Activated CD4-positive, alpha-beta T cell treated with anti-CD3 and anti-CD28 coated beads for 48 hours (primary cell): ENCODE measurements at places on chromosomes 3 and 15.

GRCh38 chr15:35308802-35309201 lies 223.7 kb upstream of the NANOGP8 start:
- DNase-seq = no peak

DNA sequence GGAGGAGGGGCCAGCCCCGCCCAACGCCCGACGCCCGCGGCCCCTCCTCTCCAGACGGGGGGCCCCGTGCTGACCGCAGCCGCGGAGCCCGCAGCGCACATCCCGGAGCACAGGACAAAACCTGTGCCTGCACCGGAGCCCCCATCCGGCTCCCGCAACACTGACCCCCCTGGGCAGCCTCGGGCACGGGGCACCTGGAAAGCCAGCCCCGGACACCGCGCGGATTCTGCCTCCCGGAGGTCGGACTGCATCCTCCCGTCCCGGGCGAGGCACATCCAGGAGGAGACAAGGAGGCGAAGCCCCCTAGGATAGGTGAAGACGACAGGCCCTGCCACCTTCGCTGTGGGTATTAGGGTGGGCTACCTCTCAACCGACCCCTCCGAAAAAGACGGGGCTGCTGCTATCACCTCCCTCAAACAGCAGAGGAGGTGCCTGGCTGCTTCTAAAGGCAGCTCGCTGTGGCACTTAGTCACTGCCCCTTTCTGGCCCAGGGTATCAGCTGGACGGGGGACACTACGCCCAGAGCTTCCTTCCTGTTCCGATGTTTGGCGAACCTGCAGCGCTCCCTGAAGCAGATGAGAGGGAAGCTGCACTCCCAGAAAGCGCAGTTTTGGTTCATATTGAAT lies 10.6 kb downstream of the XXYLT1 start:
- DNase-seq = peak; percentile 25

DNA sequence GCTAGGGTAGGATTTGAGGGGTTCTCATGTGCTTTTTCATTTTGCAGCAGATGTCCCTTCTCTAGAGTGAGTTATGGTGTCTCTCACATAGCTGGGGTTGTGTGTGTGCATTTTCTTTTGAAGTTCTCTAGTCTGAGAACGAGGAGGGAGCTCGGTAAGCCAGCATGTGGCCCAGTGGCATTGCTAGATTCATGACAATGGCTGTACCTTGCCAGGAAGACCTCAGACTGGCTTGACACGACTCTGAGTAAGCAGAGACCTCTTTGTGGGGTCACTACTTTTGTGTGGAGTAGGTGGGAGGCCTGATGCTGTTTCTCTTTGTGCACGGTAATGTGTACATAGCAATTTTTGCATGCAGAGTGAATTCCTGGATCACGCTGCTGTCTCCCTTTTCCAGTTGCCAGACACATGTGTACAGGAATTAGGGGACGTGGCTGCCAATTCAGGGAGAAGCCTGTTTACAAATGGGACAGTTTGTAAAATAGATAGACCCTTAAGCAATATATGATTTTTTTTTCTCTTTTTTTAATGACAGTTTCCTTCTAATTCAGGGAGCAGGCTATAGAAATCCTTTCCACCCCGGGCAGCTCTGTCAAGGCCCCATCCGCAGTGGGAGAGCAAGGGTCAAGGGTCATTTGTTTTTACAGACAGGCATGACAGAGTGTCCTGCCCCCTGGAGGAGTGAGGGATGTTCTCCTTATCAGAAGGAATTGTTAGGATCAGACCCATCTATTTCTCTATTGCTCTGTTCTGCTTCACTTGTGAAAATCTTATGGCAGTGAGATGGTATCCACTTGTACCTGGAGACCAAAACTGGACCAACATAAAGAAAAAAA lies 4.6 kb downstream of the CACNA1D start:
- DNase-seq = no peak

DNA sequence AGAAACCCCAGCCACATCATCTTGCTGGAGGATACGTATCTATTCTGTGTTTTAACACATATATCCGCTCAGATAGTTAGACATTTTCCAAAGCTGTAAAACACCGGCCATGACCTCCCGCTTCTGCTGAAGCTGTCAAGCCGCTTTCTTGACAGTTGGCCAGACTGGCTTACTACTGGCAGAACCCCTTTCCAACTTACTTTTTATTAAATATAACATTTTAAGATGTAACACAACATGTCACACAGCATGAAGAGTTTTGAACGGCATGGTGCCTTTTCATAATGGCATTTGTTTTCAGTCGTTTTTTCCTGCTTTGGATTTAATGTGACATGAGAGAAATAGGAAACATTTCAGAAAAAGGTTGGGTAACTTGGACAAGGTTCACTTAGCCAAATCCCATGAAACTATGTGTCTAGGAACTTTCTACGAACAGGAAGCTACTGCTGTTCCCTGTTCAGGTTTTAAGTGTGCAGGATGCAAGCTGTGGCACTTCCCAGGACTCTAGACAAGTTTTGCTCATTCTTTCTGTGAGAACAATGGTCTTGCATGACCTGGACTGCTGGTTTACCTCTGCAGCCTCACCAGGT lies 281.4 kb downstream of the THSD4 start:
- no peak for DNase-seq

DNA sequence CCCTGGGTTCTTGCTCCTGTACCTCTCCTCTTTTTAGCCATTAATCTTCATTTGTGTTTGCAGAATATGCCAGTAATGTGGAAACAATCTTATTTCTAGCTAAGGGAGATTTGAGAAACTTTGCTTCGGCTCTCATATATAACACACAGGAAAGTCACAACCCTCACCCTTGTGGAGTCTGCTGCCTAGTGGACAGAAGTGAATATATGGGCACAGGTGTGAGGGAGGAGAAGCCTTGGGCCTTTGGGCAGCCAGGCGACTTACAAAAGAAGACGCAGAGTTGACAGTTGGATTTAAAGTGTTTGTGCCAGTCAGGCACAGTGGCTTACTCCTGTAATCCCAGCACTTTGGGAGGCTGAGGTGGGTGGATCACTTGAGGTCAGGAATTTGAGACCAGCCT lies 181.8 kb upstream of the TBL1XR1 start:
- no peak for DNase-seq

DNA sequence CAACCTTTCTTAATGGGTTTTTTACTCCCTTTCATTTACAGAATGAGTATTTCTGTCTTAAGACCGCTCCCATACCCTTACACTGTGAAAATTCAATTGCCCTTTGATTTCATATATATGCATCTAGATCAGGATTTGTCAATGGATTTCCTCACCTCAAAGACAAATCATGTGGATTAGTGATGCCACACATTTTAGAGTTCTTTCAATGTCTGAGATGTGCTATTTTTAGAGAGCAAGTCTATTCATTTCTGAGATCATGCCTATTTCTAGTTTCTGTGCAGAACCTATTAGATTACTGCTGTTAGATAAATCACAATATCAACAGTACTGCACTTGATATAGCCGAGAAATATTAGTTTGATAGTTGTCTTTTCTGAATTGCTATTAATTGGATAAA lies 137.3 kb downstream of the GABRB3 start:
- no peak for DNase-seq

- DNase-seq = no peak
These were observed 60.9 kb upstream of the HERC1 start for GRCh38 chr15:63894662-63894949.

DNA sequence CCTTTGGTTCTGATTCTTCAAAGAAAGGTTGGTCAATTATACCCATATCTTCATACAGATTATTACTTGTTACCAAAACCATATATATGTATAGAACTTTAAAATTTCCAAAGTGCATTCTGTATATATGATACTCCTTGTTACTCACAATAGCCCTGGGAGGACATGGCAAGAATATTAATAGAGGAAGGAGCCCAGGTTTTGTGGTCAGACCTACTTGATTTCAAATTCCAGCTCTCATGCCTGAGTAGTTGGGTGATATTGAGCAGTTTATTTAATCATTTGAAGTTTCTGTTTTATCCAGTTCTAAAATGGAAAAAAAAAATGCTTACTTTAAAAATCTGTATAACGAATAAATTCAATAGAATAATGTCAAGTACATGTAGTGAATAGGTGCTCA lies 2.5 kb downstream of the IL1RAP start:
- no peak for DNase-seq

- no peak for DNase-seq
These were observed 101.7 kb upstream of the CCDC54 start for GRCh38 chr3:107275511-107275910.

- no peak for DNase-seq
These were observed 52.6 kb downstream of the ERC2 start for GRCh38 chr3:56415652-56416051.

GRCh38 chr15:100821327-100821726 lies 58.3 kb upstream of the ALDH1A3 start:
- no peak for DNase-seq

DNA sequence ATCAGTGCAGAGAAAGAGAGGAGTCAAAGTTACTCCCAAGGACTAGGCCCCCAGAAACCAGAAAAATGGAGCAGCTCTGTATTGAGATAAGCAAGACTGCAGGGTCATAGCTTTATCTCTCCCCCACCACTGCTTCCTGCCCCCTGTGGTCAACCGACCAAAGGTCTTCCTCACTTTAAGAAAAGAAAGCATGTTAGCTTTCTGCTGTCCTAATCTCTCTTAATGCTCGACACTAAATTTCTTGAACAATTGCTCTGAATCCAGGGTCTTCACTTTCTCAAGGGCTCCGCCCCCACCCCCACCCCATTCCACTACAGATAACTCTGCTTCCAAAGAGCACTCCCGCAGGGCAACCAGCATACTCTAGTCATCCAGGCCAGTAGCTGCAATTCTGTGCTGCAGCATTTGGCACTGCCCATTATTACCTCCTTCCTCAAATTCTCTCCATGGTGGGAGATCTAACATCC lies 31.9 kb downstream of the TNIK start:
- no peak for DNase-seq

GRCh38 chr3:34807611-34808010 lies 831.7 kb upstream of the ARPP21 start:
- no peak for DNase-seq

GRCh38 chr15:68154923-68155559 lies 50.1 kb downstream of the CALML4 start:
- DNase-seq = peak; percentile 12

DNA sequence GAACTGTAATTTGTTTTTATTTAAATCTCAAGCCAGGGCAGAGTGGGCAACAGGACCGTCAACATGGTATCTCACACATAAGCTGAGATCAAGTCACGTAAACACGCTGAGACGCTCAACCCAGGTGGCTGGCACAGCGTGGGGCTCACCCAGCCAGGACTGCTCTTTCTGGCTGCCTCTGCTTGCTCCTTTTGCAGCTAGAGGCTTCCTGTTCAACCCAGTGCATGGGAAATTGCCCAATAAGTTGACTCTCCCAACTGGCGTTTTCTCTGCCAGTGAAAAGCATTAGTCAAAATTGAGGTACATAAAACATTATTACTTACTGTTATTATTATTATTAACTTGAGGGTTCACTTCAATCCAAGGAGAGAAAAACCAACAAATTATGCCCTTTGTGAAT lies 398.1 kb downstream of the NR2F2 start:
- DNase-seq = no peak

DNA sequence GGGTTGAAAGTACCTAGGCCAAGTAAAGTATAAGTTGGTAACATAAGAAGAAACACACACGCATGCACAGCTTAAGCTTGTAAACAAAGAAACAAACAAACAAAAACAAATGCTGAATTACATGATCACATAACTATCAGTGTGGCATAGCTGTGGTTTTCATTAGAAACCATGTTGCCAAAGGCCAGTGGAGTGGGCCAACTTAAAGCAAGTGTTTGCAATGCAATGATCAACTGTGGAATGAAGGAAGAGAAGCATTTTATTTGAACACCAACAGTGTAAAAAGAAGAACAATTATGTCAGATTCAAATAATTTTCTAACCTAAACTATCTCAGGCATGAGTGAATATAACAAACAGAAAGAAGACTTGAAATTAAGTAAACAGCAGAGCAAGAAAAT lies 199.4 kb upstream of the STRIT1 start:
- no peak for DNase-seq

- no peak for DNase-seq
These were observed 44.7 kb downstream of the IFT57 start for GRCh38 chr3:108177536-108177935.

DNA sequence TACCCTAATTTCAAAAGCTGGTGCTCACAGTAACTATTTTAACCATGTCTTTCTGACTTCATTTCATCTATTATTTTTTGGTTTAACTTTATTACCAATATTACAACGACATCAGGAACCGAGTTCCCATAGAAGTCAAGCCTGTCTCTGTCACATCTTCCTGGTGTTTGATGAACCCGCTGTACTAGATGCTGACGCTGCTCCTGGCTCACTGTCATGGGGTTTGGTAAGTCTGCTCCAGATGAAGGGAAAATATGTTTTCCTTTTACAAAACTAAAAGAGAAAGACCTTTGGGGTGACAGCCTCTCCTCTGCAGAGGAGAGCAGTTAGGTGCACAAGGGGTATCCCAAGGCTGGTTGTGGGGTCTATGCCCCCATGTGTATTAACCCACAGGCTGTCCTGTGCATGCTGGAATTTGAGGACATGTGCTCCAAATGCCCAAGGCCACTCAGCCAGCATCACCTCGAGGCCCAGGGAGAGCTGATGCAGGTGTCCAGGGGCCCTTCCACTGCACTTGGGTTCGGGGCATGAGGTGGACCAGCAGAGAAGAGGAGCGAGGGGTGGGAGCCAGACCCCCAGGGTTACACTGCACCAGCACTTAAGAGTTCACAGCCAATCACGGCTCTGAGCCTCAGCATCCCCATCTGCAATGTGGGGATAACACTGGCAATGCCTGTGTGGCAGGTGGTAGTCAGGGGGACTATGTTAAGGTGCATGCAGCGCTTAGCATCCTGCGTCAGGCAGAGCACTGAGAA lies 62.2 kb downstream of the ATP10A start:
- DNase-seq = no peak

GRCh38 chr3:196431181-196432136 lies 768 bp downstream of the UBXN7 start:
- DNase-seq = peak; percentile 17

DNA sequence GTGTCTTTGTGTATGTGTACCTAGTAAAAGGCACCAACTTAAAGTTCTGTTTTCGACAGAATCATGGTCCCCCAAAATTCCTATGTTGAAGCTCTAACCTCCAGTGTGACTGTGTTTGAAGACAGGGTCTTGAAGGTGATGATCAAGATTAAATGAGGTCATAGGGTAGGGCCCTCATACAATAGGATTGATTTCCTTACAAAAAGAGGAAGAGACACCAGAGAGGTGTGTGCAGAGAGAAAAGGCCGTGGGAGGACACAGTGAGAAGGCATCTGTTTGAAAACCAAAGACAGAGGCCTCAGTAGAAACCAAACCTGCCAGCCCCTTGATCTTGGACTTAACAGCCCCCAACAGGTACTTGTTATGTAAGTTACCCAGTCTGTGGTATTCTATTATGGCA lies 52.0 kb upstream of the CORO2B start:
- DNase-seq = no peak

GRCh38 chr3:66101901-66102300 lies 63.2 kb upstream of the MAGI1 start:
- DNase-seq = no peak

DNA sequence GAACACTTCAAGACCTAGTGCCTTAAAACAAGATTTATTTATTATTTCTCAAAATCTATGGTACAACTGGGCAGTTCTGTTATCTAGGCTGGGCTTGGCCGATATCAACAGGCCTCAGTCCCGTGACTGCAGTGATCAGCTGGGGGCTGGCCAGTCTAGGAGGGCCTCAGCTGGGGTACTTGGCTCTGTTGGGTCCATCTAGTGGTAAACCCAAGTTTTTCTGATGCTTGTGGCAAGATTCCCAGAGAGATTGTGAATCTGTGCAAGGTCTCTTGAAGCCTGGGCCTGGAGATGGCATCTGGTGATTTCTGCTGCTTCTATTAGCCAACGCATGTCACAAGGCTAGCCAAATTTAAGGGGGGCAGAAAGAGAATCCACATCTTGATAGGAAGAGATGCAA lies 482.4 kb upstream of the SGO1 start:
- DNase-seq = no peak
